ENCODE measurements at places on chromosomes 3 and 15.
A peak's percentile ranks its signal among the peaks of the same experiment; 100 is the strongest.

DNA sequence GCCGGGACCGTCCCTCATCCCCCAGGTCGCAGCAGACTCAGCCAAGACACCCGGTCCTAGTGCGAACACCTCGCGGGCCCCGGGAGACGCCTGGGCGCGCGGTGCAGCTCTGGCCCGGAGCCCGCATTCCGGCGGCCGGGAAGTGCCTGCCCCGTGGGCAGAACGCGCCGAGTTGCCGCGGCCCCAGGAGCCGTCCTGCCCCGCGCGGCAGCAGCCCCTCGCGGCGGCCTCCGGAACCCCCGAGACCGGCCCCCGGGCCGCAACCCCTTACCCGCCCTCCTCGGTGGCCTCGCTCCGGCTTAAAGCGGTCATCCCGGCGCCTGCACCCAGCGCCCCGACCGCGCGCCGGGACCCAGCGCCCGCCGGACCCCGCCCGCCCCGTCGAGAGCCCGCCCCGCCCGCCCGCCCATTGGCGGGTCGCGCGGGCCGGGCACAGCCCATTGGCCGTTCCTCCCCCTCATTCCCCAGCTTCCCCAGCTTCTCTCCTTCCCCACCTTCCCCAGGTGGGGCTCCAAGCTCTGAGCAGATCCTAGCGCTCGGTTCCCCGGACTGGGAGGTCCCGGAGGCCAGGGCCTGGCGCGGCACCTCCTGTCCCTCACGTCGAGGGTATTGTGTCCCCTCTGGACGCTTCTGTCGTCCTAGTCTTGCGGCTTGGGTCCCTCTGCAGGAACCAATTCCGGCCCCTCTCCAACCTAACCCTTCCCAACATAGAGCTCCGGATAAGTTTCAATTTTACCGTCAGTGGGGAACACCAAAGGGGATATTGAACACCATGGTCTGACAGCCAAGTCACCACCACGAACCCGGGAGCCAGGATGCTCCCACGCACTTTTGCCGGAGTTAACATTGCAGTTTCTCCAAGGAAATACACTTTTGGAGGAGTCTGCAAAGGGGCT, at the start of gene GRAMD2A:
GRAMD2A (minus strand) TSS at position 328 of the 896 bp plus-strand sequence.
- peak; percentile 39 for DNase-seq

GRCh38 chr3:82392203-82392775, 630.8 kb upstream of the GBE1 start:
- DNase-seq: no peak

DNA sequence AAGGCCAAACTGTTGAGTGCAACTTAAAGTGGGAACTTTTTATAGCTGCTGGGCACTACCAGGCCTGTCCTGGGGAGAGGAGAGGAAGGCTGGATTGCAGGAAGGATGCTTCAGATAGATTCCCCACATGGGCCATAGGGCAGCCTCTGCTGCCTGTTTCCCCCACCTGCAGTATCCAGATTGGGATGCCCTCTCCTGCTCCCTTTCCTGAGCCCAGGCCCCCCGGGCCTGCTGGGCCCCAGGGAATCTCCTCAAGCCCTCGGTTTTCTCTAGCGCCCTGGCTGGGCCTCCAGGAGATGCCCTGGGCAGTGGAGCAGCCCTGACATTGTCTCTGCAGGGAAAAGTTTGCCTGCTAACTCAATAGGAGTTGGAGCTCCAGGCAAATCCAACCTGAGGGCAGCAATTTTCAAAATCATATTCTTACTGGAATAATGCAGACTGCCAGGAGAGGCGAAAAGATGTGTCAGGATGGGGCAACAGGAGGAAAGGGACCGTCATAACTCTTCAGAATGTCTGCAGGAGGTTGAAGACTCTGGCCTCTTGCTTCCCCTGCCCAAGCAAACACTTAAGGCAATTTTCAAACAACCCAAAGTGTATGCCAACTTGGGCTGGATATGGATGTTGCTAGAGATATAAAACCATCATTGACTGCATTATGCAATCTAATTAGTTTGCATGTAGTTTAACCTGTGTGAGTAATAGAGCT, 4.4 kb downstream of the NR2F2 start:
- peak; percentile 38 for DNase-seq

DNA sequence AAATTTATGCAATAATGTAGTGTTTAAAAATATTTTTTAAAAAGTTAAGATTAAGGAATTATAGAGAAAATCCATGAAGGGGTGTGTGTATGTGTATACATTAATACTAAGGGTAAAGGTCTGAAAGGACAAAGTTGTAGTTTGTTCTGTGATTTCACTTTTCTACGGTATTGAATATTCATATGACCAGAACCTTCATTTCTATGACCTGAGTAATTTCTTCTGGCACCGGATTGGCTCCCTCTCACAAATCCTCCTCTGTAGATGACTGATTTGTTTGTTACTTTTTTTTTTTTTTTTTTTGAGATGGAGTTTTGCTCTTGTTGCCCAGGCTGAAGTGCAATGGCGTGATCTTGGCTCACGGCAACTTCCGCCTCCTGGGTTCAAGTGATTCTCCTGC, 20.9 kb downstream of the GMPS start:
- no peak for DNase-seq

GRCh38 chr15:67110361-67110781, 45.0 kb downstream of the SMAD3 start:
- DNase-seq: no peak

DNA sequence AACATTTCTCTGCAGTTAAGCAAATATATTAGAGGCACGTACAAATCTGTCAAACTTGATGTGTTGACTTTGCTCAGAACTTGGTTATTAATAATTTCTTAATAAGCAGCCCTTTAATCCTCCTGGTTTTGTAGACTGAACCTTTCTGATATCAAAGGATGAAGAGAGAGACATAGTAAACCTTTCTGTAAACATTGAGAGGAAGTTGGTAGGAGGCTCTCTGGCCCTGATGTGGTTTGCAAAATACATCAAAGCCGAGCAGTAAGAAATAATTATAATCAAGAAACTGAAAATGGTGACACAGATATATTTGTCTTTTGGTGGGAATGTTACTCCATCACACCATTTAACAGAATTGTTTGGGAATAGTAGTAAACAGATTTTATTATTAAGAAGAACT, 111.9 kb downstream of the OXSM start:
- no peak for DNase-seq

- no peak for DNase-seq
These were observed 9.7 kb upstream of the CMTM7 start for GRCh38 chr3:32381922-32382321.

DNA sequence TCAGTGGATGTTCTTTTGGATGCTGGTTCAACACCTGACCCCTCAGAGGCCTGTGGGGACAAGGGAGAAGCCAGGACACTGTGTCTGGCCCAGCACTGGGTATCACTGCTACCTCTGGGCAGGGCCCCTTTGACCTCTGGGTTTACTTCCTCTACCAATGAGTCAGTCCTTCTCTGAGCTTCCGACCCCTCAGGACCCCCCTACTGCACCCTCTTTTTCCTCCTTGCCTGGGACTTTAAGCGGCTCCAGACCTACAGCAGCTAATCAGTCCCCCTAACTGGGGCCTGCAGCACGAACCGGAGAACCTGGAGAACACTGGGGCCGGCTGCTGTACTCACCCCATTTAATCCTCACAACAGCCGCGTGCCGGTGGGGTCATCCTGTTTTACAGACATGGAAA, 3.8 kb downstream of the CHST14 start:
- no peak for DNase-seq

DNA sequence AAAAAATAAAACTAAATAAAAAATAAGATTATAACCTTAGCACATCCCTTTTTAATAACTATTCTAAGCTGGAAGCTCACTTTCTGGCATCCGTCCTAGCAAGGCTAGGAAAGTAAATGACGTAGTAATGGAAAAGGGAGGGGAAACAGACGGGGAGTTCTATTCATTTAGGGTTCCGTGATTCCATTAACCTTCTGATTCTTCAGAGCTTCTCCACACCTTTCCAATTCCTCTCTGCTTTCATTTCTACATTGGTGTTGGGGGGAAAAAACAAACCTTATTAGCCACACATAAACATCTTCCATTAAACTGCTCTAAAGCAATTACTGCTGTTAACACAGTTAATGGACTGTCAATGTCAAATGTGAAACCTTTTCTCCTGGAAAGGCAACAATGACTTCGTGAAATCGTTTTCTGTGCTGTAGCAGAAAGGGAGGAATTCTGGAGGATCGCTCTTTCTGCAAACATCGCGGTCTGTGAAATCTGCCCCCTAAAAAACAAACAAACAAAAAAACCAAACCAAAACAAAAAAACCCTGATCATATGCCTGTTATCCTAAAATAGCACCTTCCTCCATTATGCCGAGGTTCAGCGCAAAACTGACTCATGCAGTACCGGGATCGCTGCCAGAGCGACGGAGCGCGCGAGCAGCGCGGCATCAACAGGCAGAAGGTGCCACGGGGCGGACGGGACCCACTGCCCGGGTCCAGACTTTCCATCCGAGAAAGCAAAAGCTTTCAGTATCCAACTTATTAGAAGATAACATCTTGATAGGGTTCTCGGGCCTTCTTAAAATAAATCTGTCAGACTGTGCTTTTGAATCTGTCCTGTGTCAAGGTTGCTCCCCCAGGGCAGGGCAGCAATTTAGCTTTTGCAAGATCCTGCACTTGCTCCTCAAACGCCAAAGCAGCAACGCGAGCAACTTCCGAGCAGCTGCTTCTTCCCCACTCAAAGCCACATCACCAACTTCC, 156.2 kb downstream of the FGF12 start:
- peak; percentile 57 for DNase-seq

DNA sequence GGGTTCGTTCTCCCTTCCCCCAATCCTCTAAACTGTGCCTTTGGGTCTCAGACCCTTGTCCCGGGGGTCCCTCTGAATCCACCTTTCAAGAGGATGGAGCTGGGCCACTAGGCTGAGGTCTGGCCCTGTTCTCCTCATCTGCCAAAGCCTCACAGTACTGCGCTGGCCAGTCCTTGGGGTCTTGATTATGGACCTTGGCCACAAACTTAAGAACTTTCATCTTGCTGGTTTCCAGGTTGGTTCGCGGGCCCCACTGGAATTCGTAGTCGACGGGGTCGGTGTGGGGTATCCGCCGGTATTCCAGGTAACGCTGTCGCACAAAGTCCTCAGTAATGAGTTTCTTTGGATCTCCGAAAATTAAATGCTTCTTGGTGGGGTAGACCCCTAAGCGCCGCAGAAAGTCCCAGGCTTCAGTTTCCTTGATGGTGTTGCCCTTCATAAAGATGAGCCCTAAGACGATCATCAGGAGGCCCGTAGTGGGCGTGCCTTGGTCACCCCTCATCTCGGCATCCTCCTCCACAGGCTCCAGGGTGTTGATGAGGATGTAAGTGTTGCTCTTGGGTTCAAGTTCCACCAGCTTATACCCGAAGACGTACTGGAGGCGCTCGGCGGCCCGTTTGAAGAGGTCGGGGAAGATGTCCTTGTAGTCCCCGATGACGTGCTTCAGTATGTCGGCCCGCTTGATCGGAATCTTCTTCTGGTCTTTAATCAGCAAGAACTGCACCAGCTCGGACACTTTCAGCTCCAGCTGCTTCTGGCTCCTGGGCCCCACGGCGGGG, 727 bp downstream of the NSMCE3 start:
- peak; percentile 36 for DNase-seq

- no peak for DNase-seq
These were observed 113.3 kb upstream of the MBNL1 start for GRCh38 chr3:152155246-152156020.

DNA sequence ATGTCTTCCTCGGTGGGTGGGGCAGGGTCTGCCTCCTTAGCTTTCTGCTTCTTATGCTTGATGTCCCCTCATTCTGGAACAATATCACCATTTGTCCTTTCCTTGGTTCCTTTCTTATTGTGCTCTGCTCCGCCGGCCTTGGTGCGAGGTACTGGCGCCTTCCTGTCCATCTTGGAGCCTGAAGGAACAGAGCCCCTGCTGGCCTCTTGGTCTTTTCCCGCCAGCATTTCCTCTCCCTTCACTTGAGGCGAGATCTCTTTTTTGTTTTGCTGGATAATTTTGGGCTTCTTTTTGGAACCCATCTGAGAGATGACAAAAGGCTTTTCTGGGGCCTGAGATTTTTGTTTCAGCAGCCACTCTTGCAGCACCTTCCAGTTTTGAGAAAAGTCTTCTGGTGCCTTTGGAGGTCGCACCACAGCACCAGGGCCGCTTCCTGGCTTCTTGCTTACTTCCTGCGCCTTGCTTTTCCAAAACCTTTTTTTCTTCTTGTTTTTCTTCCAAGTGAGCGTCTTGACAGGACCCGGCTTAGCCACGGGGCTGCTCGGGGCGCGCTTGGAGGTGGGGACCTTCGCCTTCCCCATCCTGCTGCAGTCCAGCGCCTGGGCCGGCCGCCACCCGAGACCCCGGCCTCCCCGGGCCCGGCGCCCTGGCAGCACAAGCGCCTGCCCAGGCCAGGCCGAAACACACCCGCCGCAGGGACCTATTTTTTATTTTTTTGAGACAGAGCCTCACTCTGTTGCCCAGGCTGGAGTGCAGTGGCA, 127.1 kb downstream of the KLF13 start:
- DNase-seq: no peak

DNA sequence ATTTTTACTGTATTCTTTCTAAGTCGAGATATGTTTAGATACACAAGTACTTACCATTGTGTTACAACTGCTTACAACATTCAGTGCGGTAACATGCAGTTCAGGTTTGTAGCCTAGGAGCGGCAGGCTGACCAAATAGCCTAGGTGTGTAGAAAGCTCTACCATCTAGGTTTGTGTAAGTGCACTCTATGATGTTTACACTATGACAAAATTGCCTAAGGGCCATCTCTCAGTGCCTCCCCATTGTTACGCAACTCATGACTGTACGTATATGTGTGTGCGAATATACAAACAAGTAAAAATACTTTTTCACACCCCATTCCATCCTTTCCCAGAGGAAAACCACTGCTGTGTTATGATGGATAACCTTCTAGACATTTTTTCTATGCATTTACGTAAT, 44.3 kb downstream of the PXYLP1 start:
- DNase-seq: no peak

- no peak for DNase-seq
These were observed 24.6 kb downstream of the CA12 start for GRCh38 chr15:63357061-63357460.

- no peak for DNase-seq
These were observed 159.7 kb downstream of the RSL24D1 start for GRCh38 chr15:55037071-55037470.

DNA sequence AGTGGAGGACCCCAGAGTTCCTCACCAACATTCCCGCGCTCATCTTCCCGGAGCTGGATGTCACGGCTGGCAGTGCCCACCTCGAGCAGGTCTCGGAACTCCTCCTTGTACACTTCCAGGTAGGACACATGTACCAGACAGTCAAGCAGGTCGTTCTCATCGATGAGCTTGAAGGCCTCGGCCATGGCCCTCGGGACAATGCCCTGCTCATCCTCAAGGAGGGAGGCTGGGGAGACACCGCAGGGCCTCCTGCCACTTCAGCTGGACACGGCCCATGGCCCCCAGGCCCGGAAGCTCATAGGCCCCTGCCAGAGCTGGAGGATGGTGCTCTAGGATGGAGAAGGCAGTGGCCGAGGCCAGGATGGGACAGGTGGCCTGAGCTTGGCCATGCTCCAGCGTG, 5.6 kb downstream of the KIF7 start:
- no peak for DNase-seq

- peak; percentile 47 for DNase-seq
These were observed 184.9 kb downstream of the FAM43A start for GRCh38 chr3:194870394-194871110.

DNA sequence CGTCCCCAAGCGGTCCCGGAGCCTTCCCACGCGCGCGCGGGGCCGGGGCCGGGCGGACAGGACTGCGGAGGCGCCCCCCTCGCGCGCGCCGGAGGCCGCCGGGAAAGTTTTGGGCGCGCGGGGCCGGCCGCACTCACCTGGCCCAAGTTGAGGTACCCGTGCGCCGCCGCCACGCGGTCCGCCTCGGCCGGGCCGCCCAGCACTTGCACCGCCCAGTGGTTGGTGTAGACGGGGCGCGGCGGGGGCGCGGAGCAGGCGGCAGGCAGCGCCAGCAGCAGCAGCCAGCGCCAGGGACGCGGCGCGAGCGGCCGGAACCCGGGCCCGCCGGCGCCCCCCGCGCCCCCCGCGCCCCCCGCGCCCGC, 289 bp downstream of the PCSK6 start:
- DNase-seq: no peak

All from astrocyte of the spinal cord (primary cell).